Thymus (tissue), 14 donors: ENCODE measurements at places on chromosomes 12 and 14. TPM values are rescaled to one million over a fixed set of nuclear protein-coding genes. Genes with fewer than 3 reads are reported as not detected.

DNA sequence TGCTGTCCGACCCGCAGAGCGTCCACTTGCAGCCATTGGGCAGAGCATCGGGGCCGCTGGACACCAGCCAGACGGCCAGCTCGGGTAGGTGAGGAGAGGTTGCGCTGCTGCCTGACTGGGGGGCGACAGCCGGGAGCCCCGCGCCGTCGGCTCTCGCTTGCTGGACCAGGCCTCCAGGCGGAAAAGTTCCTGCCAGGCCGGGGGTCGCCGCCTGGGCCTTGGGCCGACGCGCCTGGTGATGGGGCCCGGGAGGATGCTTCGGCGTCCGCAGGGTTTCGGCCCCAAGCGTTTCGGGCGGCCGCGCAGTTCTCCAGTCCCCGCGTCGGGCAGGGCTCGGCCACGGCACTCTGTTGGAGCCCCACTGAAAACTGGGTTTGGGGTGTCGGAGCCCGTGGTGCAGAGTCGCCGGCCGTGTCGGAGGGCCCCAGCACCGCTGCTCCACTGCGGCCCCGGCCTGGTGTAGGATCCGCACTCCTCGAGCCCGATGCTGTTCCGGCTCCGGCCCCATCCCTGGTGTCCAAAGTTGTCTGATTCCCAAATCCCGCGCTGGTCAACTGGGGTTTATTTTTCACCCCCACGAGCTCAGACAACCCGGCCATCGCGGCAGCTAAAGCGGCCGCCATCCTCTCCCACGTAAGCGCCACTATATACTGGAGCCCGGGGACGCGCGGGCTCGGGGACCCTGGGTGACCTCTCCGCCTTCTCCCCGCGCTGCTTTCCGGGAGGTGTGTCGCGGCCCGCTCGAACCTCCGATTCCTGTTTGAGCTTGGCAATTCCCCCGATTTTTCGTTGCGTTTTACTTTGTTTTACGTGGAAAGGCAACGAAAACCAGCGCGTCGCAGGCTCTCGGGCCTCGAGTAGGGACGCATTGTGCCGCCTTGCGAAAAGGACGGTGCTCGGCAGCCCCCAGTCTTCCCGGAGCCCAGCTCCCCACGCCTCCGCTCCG lies 872 bp downstream of the VSX2 start:
- no peak for DNase-seq

GRCh38 chr12:24256684-24257083 lies 307.2 kb upstream of the SOX5 start:
- no peak for DNase-seq

Gene SPIC
- 2.2 TPM for polyA plus RNA-seq

Gene WBP11
- polyA plus RNA-seq: 24.5 TPM
